ENCODE measurements at places on chromosomes 1 and 21. TPM values are rescaled to one million over a fixed set of nuclear protein-coding genes. Genes with fewer than 3 reads are reported as not detected.

Gene PDIK1L
- total RNA-seq: 5.9 TPM

Gene GSTM1
- not detected for total RNA-seq

DNA sequence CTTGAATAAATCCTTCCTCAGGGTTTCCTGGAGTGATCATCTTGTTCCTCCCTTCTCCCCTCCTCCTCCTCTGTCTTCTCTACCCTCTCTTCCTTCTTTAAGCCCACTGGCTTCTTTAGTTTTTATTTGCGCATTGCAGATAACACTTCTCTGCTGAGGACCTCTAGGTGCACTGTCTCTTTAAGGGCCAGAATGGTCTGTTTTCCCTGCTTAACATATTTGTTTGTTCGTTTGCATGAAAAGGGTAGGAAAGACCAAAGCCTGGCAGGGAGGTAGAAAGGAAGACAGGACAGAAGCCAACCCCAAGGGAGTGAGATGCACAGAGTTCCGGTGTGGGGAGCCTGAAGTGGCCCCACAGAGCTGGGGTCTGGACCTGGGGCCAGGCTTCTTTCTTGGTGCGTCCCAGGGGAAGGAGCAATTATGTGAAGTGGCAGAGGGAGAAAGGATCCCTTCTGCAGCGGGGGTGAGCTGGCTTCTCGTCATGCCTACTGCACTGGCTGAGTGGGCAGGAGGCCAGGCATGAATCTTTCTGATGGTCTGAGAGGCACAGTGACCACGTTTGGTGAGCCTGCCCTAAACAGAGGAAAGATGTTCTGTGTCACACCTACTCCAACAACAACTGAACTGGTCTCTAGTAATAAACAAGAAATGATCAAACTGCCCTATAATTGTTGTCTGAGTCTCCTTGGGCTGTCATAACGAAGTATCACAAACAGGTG is 232.7 kb downstream of the KCNJ6 start:
- DNase-seq: no peak

DNA sequence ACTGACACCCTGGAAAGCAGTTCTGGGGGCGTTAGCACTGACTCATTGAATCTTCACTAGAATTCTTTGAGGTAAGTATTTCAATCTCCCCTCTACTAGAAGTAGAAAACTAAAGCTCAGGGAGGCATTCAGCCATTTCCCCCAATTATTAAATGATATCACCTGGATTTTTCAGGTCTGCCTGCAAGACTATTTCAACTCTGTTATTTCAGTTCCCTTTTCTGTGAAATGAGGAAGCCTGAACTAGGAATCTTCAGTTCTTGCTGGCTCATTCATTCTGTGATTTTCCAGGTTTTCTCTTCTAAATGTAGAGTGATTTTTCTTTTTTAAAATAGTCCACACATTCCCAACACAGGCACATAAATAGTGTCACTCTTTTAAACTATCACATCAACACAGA is 337.0 kb upstream of the NR5A2 start:
- DNase-seq: no peak

DNA sequence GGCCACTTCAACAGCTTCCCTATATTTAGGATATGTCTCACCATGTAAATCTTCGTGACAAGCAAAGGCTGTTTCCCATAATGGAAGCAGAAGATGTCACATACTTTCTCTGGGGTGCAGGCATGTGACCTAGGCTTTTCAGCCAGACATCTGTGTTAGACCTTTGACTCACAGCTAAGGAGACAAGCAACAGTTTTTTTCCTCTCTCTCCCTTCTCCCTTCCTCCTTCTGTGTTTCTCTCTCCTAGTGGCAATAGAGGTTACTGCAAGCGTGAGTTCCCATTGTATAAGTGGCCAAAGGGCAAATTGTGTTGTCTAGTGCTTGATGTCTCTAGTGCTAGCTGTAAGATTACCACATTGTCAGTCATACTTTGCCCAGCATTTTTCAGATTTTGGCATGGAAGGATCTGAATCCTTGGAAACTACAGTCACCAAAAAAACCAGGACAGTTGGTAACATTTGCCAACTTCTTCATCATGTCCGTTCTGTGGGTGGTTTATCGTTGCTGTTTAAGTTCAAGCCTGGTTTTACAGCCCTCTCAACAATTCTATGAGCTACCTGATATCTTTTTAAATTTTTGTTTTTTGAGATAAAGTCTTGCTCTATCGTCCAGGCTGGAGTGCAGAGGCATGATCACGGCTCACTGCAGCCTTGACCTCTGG is 44.4 kb upstream of the RABGAP1L start:
- no peak for DNase-seq

Gene PLPPR5
- not detected for total RNA-seq

DNA sequence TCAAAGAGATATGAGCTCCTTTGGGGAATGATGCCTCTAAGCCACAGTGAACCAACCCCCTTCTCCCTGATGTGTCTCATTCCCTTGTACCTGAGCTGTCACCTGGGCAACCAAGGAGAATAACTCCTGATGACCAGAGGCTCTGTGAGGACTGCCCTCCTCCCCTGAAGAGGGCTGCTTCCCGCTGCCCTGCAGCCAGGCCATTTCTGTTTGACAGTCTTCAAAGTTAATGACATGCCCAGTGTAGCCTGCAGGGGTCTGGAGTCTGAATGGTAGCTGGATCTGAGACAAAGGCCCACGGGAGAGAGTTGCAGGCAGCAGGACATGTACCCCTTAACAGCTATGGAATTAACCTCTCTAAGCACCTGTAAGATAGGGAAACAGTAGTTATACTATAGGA is 3.4 kb upstream of the SLFNL1 start:
- DNase-seq: no peak
